Esophagus squamous epithelium (tissue), 5 donors: ENCODE measurements at places on chromosomes 16 and 17.

- no peak for DNase-seq
Measured at GRCh38 chr17:10328971-10329923, 43.6 kb downstream of the MYH13 start.

GRCh38 chr17:7146115-7146514, 31.5 kb upstream of the ASGR2 start:
- no peak for DNase-seq

GRCh38 chr17:74713171-74713755, 540 bp upstream of the CD300LF start:
- DNase-seq = no peak

DNA sequence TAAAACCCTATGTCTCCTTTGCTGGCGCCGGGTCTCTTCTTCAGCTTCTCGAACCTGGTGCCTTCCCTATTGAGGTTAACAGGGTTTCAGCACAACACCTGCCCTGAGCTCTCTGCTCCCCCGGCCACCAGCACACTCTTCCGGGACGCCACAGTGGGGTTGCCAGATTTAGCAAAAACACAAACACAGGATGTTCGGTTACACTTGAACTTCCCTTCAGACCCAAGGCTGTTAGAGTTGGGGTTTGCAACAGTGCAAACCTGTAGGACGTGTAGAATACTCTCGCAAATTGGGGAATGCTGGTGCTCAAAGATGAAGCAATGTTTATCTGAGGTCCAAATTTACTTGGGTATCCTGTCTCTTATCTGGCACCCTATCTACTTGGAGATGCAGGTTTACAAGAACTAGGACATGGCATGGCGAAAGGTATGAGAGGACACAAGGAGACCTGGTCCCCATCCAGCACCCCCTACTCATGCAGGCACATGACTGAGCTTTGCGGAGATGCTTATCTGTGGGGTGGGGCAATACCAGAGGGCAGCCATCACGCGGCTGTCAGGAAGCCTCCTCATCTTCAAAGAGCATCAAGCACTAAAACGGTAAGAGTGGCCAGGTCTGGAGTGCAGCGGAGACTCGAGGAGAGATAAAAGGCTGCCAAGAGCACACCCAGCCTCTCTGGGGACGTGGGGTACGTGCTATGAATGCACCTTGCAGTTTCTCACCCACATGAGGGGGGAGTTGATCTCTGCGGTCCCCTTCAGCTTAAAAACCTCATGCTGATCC, 52.8 kb downstream of the SDK2 start:
- DNase-seq = no peak

DNA sequence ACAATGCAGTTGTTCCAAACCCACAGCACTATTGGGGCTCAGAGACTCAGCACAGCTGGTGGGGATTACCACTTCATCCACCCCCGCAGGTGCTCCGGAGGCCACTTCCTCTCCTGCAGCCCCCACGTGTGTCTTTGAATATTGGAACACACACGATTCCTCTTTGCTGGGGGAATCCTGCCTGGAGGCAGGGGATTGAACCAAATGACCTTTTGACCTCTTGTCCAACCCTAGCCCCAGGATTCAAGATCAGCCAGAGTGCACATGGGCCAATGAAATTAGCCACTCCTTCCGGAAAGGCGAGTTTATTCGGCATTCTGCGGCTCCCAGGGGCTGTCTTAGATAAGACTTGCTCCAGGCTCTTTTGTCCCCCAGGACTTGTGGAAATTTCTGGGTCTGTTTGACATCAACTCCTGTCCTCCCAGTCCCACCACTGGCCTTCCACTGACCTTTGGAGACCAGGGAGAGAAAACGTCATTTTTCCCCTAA, 350.2 kb downstream of the FOXL1 start:
- no peak for DNase-seq

DNA sequence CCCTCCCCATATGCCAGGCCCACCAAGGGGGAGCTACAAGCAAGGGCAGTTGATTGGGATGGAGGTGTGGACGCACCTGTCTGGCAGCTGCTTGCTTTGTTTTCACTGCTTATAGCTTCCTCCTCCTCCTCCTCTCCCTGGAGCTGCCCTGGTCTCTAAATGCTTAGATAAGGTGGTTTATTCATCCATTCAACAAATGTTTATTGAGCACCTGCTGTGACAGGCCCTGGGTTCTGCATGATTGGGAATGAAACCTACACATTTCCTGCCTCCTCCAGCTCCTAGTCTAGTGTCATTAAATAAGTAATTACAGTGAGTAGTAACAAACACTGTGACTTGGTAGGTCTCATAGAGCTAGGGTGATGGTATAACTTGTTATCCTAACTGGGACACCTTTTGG, 17.4 kb upstream of the MAP3K14 start:
- DNase-seq = no peak

- DNase-seq = no peak
Measured at GRCh38 chr16:1042049-1042744, 30.4 kb upstream of the SSTR5 start.

DNA sequence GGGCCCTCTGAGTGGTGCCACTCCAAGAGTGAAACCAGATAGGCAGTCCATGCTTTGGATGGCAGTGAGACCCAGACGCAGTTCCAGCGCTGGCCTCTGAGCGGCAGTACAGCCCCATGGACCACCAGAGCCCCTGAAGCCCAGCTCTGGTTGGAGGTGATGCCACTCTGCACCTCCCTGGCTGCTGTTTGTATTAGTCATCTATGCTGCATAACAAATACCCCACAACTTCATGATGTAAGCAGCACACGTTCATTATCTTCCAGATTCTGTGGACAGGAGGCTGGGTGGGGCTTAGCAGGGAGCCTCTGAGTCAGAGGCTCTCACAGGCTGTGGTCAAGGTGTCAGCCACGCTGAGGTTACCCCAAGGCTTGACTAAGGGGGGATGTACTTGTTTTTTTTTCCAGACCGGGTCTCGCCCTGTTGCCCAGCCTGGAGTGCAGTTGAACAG, 5.1 kb upstream of the NME4 start:
- no peak for DNase-seq

- DNase-seq = no peak
Measured at GRCh38 chr17:49692751-49693150, 14.9 kb upstream of the SPOP start.

- DNase-seq = no peak
Measured at GRCh38 chr16:6019490-6019991, 921.9 kb upstream of the EEF2KMT start.

DNA sequence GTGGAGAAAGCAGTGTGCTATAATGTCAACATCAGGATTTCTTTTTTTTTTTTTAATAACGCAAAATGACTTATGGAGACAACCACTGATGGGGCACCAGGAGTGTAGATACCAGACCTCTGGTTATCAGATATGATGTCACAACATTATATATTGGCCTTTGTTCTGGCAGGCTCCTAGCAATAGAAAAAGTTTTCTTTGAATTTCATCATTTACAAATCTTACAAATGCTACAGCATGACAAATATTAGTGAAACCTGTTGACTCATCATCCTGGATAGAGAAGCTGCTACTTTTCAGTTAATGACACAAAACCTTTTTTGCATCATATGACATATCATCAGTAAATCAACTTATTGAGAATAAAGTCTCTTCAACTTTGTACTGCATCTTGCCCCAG, 6.1 kb downstream of the THUMPD1 start:
- DNase-seq = no peak

DNA sequence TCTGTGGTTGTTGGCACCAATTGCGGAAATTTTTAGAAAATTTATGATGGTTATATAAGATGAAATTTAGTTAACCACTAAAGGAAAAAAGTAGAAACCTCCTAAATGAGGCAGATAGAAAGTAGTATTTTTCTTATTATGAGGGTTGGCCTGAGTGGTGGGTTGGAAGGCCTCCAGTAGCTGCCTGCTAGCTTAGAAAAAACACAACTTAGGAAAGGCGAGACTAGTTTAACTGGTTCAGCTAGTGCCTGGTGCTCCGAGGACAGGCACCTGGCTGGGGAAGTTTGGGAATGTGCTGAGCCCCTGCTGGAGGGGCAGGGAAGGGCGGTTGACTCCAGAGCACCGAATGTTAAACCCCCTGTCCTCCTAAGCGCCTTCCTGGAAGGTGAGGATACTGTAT, 19.9 kb downstream of the LDHD start:
- no peak for DNase-seq

- no peak for DNase-seq
Measured at GRCh38 chr16:72083778-72084404, 9.5 kb downstream of the TXNL4B start.

- no peak for DNase-seq
Measured at GRCh38 chr17:34337701-34338100, 18.5 kb downstream of the CCL8 start.

- DNase-seq = no peak
Measured at GRCh38 chr17:79630126-79630525, 19.3 kb upstream of the RBFOX3 start.

GRCh38 chr17:15501793-15502192, 34.4 kb upstream of the CDRT4 start:
- DNase-seq = no peak

DNA sequence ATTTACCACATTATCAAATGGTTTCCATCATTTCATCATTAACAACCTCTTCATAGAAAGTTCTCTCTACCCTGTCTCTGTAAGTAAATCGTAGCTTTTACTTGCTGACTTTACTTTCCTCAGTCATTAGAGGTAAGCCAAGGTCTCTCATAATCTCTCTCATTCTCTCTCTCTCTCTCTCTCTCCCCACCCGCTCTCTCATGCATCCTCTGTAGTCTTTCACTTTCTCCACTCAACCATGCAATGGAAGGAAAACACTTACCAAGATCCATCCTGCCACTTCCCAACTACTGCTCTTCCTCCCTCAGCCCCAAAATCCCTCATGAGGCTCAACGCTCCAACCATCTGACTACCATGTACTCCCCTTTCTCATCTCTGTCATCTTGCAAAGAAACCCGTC, 6.1 kb downstream of the CEP112 start:
- no peak for DNase-seq

- no peak for DNase-seq
Measured at GRCh38 chr16:64167936-64168335, 953.9 kb downstream of the CDH11 start.

DNA sequence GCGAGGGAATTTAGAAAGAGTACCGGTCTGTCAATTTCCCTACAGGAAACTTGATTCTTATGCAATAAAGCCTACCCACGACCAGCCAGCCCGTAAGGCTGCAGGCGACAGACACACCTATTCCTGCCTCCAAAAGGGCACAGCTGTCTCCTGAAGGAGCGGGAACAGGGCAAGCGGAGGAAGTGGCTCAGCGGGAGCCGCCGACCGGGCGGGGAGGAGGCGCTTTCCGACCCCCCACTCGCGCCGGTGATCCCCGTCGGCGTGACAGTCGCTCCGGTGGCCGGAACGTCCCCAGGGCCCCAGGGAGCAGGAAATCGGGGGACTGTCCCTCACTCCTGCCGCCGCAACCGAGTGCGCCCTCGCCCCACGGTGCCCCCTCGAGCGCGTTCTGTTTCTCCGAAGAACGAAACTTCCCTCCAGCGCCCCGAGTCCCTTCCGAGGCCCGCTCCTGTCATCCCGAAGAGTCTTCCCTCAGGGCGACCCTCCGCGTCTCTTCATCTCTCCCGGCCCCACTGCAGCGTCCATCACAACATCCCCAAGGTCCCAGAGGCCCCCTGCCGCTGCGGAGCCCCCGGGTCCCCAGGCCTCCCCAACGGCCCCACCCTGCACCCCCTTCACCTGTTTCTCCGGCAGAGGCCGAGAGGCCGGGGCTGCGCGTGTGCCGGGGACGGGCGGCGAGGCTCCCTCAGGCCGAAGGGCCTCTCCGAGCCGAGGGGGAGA, 421 bp downstream of the STAT3 start:
- no peak for DNase-seq

DNA sequence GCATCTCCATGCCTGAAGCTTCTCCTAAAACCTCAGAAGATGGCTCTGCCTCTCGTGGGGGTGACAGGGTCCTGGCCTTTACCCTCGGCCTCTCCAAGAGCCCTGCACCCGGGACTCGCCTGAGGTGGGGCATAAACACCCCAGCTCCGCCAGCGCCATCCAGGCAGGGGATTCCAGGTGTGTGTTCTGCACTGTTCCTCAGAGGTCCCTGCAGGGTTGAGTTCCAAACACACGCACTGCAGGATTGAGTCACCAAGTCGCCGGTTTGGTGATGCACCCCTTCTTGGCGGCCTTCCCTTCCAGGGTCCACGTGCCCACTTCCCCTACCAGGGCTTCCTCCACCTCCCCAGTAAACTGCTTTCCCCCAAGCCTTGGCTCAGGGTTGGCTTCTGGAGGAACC, 40.0 kb upstream of the RBFOX3 start:
- DNase-seq = no peak

DNA sequence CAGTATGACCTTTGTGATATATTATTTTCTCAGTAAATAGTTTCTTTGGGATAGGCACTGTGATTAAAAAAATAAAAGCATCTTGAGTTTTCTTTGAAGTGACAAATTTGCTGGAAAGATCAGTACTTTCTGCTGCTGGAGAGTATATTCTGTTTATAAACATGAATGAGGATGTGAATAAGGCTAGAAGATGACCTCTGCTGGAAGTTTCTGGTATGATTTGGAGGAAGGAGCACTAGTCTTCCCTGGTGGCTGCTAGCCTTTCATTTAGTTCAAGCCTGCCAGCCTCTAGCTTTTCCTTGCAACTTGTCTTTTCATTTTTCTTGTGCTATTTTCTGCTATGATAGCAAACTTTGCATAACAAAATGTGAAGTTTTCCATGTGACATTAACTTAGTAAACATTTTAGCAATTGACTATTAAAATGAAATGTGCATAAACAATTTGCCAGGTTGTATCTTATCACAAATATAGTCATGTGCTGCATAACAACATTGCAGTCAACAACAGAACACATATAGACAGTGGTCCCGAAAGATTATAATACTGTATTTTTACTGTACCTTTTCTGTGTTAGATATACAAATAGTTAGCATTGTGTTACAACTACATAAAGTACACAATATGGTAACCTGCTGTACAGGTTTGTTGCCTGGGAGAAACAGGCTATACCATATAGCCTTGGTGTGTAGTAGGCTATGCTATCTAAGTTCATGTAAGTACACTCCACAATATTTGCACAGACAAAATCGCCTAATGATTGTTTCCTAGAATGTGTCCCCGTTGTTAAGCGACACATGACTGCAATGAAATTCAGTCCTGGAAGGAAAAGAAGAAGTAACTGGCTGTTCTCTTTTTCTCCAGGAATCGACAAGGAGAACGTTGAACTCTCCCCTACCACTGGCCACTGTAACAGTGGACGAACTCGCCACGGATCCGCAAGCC, 18.1 kb upstream of the RAB11FIP4 start:
- no peak for DNase-seq

- no peak for DNase-seq
Measured at GRCh38 chr17:15431196-15431595, 36.2 kb downstream of the CDRT4 start.
